ENCODE measurements at places on chromosomes 5 and 9. TPM values are rescaled to one million over a fixed set of nuclear protein-coding genes. Genes with fewer than 3 reads are reported as not detected.

The FAF2 gene
- total RNA-seq: 46.5 TPM

The GARNL3 gene
- 11.1 TPM for total RNA-seq

The MRPS30 gene
- 50.1 TPM for total RNA-seq

The BTNL3 gene
- 0.82 TPM for total RNA-seq

The PRDM9 gene
- total RNA-seq: not detected

The SPATA31E1 gene
- not detected for total RNA-seq

The MEF2C gene
- 12.0 TPM for total RNA-seq

The CA9 gene
- not detected for total RNA-seq

The DMGDH gene
- 0.48 TPM for total RNA-seq

The FAM169A gene
- total RNA-seq: 14.5 TPM

The MZB1 gene
- total RNA-seq: 0.22 TPM

The ZNF483 gene
- total RNA-seq: 11.7 TPM

The ROR2 gene
- total RNA-seq: 7.4 TPM

The IL6ST gene
- 61.6 TPM for total RNA-seq

The ANKRD34B gene
- total RNA-seq: 0.19 TPM

The SPACA9 gene
- 5.2 TPM for total RNA-seq

The PCDHA12 gene
- 10.2 TPM for total RNA-seq

The CATSPER3 gene
- 0.74 TPM for total RNA-seq

The NR5A1 gene
- 0.26 TPM for total RNA-seq

The ANXA1 gene
- total RNA-seq: 923 TPM

The NEUROG1 gene
- total RNA-seq: 3.7 TPM

The PTPN3 gene
- 8.1 TPM for total RNA-seq

The CDH12 gene
- total RNA-seq: 7.8 TPM

The LCP2 gene
- total RNA-seq: not detected

The BHMT gene
- total RNA-seq: 0.34 TPM

The TMEM215 gene
- 0.27 TPM for total RNA-seq

The SELENOP gene
- total RNA-seq: 96.2 TPM

The LRRC70 gene
- 1.1 TPM for total RNA-seq

The IL13 gene
- total RNA-seq: not detected

The PLAC8L1 gene
- 0.95 TPM for total RNA-seq

The TMC1 gene
- total RNA-seq: not detected

The TLX3 gene
- 2.1 TPM for total RNA-seq

The PPP2CA gene
- 141 TPM for total RNA-seq

The ISL1 gene
- 39.4 TPM for total RNA-seq

The GNA14 gene
- 1.4 TPM for total RNA-seq

The FBP2 gene
- total RNA-seq: not detected

The TSSK1B gene
- 0.12 TPM for total RNA-seq

The SHC3 gene
- total RNA-seq: 5.3 TPM

The GABRP gene
- total RNA-seq: 55.6 TPM

The MYMK gene
- total RNA-seq: not detected

The TAF11L7 gene
- total RNA-seq: not detected

The TMEM252 gene
- total RNA-seq: 0.67 TPM

The EGFLAM gene
- total RNA-seq: 4.8 TPM

The GRXCR2 gene
- total RNA-seq: not detected

The MINAR2 gene
- not detected for total RNA-seq

The MOB3B gene
- total RNA-seq: 27.5 TPM

The WDR55 gene
- total RNA-seq: 29.4 TPM

The TNC gene
- total RNA-seq: 16.1 TPM

The C9orf50 gene
- total RNA-seq: not detected

The PTGES gene
- total RNA-seq: 29.1 TPM

The DNAH5 gene
- total RNA-seq: 1.2 TPM

The PCDHB11 gene
- 3.3 TPM for total RNA-seq

The LMBRD2 gene
- total RNA-seq: 7.9 TPM

The FUT7 gene
- total RNA-seq: not detected

The DEPDC1B gene
- 29.1 TPM for total RNA-seq
